Lower lobe of right lung (tissue), 2 donors: ENCODE measurements at places on chromosomes 5 and 9.
A peak's percentile ranks its signal among the peaks of the same experiment; 100 is the strongest.

DNA sequence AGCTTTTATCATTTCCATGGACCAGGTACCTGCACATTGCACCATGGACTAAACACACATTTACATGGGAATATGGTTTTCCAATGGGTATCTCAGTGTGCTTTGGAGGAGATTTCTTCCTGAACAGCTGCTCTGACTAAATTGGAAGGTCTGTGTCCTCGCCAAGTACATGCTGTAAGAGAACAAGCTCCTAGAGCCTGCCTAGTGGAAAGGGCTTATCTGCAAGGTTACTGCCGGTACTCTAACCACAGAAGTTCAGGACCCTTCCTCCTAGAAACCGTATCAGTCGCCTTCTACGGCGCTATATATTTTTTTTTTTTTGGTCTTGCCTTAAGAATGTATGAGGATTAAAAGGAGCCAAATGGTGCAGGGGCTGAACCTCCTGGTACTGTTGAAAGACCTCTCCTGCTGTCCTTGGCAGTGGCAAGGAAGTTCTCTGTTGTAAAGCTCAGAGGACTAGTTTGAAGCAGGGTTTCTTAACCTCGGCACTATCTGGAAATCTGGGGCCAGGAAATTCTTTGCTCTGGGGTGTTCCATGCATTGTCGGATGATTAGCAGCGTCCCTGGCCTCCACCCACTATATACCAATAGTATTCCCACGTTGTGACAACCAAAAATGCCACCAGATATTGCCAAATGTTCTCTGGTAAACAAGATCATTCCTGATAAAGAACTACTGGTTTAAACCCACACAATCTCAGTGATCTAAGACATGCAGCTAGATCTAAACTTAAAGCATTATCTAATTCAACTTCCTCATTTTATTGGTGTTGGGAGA is 107.4 kb downstream of the FBXO38 start:
- no peaks in the 10 kb centered on the region for H3K36me3 ChIP-seq
- no peak overlapping the region for H3K4me3 ChIP-seq
- H3K27me3 ChIP-seq: no peaks in the 10 kb centered on the region
- H3K27ac ChIP-seq: no peak overlapping the region
- H3K4me1 ChIP-seq: no peaks in the 10 kb centered on the region
- DNase-seq: no peak

DNA sequence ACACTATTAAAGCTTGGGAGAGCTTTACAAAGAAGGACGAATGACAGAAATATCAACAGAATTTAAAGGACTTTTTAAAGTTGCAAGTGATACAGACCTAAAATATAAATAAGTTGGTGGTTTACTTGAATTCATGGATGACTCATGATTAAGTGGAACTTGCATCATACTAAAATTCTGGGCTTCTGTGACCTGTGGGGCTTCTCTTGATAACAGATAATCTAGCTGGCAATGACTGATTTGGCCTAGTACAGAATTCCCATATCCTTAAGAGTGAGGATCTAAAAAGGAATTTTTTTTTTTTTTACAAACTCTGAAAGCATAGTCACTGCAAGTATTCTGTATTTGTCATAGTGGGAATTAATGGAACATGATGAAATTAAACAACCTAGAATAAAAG is 543.7 kb upstream of the SGCD start:
- H3K4me1 ChIP-seq: no peaks in the 10 kb centered on the region
- DNase-seq: no peak
- no peaks in the 10 kb centered on the region for H3K27me3 ChIP-seq
- H3K27ac ChIP-seq: no peak overlapping the region
- H3K36me3 ChIP-seq: no peaks in the 10 kb centered on the region
- no peak overlapping the region for H3K4me3 ChIP-seq

GRCh38 chr5:98570010-98570409 is 203.5 kb upstream of the RGMB start:
- H3K4me1 ChIP-seq: no peaks in the 10 kb centered on the region
- H3K4me3 ChIP-seq: no peak overlapping the region
- no peak for DNase-seq
- H3K27me3 ChIP-seq: no peaks in the 10 kb centered on the region

DNA sequence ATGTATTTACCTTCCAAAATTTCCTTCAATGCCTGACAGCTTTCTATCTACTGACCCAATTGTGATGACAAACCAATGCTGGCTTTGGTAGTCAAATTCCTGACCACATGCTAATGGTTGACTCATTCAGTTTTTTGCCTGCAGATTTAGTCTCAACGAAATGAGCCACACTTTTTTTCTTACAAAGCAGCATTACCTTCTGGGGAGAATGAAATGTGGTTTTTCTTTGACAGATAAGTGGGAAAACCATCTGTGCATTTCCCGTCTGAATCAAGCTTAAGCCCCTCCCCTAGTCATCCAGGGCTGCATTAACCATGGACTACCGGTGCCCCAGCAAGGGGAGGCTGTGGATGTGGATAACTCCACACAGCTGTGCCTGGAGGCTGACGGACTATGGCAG is 99.6 kb upstream of the TAF11L2 start:
- no peaks in the 10 kb centered on the region for H3K4me1 ChIP-seq
- H3K4me3 ChIP-seq: no peak overlapping the region
- no peak for DNase-seq

- no peaks in the 10 kb centered on the region for H3K36me3 ChIP-seq
- peak overlapping the region; percentile 66 for H3K4me3 ChIP-seq
- DNase-seq: peak; percentile 55
- H3K4me1 ChIP-seq: peaks cover 26% of the 10 kb centered on the region
- H3K27me3 ChIP-seq: peaks cover 12% of the 10 kb centered on the region
Observed at GRCh38 chr5:43192558-43193180, 644 bp downstream of the NIM1K start.
